ENCODE measurements at places on chromosomes 6 and 20.
A peak's percentile ranks its signal among the peaks of the same experiment; 100 is the strongest.

DNA sequence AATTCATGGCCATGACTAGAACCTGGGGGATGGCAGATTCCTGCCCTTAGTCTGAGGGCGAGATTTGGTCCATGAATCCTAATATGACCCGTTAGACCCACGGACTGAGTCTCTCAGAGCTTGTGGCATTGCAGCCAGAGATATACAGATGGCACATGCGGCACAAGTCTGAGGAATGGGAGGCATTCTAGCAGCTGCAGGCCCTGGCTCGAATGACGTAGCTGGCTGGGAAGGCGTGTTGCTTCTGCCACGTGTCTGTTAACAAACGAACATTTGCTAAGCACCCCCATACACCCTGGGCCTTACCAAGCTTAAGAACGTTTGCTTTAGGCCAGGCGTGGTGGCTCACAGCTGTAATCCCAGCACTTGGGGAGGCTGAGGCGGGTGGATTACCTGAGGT is 68.0 kb downstream of the CD164 start:
- DNase-seq, result no peak

DNA sequence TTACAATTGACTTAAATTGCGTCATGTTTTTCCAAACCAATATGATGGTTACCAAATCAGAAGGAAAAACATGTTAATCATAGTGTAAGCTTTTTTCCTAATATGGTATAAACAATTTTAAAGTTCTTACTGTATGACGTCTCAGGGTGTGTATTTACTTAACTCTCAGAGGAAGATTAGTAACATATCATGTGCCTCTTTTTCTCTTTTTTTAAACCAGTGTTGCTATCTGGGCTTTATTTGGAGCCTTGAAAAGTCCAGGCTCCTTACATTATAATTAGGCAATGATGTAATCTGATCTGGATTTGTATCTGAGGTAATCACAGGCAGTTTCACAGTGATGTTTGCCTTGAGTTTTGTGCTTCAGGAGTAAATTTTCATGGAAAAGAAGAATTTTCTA is 20.4 kb upstream of the RAB23 start:
- DNase-seq, result peak; percentile 21

DNA sequence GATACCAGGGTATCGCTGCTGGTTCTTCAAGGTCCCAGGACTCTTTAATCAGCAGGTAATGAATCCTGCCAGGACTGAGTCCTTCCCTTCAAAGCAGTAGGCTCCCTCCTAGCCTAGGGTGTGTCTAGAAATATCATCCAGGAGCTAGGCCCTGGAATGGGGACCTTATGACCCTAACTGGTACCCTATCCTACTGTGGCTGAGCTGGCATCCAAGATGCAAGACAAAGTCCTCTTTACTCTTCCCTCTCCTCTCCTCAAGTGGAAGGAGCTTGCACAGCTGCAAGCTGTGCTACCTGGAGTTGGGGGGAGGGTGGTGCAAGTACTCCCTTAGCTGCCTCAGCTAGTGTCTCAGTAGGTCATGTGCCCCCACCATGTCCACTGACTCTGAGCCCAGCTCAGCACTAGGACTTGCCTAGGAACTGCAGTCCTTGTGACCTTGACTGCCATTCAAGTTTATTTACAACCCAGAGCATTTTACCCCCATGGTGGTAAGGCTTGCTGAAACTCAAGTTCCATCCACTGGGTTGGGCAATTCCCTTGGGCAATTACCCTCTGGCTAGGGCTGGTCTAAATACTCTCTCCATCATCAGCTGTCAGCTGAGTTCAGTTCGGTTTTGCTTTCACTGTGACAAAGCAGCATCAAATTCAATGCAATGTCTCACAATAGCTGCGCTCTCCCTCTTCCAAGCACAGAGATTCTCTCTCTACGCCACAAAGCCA is 48.4 kb upstream of the TOP1 start:
- no peak for DNase-seq

DNA sequence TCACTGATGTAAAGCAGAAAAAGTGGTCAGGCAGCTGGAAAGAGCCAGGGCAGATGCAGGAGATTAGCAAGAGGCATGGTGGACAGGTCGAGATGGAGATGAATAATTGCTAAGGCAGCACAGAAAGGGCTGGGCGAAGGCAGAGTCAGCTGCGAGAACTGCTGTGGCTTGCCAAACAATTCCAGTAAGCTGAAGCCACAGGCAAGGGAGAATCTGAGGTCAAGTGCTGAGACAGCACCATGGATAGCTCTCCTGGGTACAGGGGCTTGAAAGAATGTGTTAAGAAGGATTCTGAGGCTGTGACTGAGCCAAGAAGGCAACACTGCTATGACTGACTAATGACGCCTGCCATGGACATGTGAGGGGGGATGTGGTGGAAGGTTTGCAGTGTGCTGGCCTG is 220.8 kb upstream of the FOXA2 start:
- no peak for DNase-seq

DNA sequence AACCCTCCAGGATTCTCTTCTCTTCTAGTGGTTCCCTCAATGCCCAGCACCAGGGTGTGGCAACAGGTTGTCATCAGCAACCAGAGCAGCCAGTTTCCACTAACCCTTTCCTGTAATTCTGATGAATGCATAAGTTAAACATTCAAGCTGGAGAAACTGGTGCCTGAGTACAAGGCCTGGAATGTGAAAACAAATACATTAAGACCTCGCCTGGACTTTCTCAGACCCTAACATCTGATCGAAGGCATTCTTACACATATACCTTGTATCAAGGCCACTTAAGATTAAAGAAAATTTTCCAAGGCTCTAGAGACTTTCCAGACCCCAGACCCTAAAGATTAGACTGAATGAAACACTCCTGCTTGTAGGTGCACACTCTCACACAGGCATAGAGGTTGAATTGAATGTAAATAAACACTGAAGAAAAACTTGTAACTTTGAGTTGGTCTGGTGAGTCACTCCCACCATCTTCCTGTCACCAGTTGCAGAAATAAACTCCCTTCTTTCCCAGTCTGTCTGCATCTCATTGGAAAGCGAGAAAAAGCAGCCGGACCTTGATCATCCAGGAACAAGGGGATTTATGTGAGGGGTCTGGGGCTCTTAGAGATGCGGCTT is 9.0 kb downstream of the LRP11 start:
- no peak for DNase-seq

- no peak for DNase-seq
Measured at GRCh38 chr6:144898052-144898689, 613.0 kb downstream of the UTRN start.

Data from HEK293T (cell line).